ENCODE measurements at places on chromosomes 4 and X.

GRCh38 chr4:170413951-170414350 lies 324.2 kb upstream of the AADAT start:
- DNase-seq, result no peak

DNA sequence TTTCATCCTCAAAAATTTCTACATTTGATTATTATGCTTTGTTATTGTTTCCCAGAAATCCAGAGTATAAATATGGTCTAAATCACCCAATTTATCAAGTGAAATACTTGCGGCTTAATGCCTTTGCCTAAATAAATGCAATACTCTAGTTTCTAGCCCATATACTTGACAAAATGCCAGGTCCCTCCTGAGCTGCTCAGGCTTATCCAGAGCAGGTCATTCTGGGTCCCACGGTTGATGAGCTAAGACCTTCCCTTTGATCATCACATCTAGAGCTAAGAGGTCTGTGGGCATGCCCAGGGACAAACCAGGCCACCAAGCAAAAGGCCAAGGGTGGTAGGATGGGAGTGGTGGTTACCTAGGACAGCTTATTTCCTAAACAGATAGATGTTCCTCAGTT lies 180.1 kb downstream of the SMIM20 start:
- no peak for DNase-seq

- no peak for DNase-seq
These were observed 72.5 kb upstream of the GRXCR1 start for GRCh38 chr4:42819863-42820514.

GRCh38 chr4:113919611-113920010 lies 59.8 kb downstream of the ARSJ start:
- DNase-seq, result no peak

- DNase-seq, result no peak
These were observed 38.5 kb downstream of the AGA start for GRCh38 chr4:177403746-177404145.

DNA sequence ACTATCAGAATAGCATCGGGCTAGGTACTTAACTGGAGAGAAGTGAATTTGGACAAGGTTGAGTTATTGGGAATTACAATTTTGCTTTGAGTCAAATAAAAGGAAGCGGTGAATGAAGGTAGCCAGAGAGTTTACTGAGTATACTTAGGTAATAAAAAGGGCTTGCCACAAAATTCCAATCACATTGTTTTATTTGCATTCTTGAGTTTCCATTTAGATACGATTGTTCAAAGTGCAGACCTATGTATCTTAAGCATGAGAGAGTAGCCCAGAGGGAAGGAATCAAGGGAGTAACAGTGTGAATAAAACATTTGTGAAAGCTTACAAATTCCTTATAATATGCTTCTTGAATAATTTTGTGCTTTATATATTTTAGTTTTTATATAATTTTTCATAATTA lies 102.5 kb upstream of the NDST4 start:
- DNase-seq, result no peak

GRCh38 chrX:100747090-100747489 lies 15.2 kb upstream of the SYTL4 start:
- no peak for DNase-seq

DNA sequence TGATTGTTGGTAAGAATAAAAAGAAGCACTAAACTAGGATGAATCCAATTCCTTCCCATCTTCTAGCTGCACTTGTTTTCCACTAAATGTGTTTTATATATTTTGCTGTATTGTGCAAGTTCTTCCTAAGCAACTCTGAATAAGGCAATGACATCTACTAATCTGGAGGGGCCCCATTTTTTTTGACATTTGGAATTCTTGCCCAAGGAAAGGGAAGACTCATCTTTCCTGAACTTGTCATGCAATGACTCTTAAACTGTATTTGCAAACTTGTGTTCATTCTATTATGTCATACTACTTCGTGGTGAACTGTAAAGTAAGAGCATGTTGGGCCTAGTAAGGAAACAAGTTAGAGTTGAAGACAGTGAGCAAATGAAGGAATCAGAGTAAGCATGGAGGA lies 45.9 kb downstream of the FREM3 start:
- DNase-seq, result no peak

- no peak for DNase-seq
These were observed 37.4 kb downstream of the ADGRA3 start for GRCh38 chr4:22478426-22478825.

- DNase-seq, result no peak
These were observed 88.0 kb upstream of the SLITRK2 start for GRCh38 chrX:145729635-145730034.

GRCh38 chr4:10781805-10782204 lies 97.2 kb upstream of the CLNK start:
- DNase-seq, result no peak

DNA sequence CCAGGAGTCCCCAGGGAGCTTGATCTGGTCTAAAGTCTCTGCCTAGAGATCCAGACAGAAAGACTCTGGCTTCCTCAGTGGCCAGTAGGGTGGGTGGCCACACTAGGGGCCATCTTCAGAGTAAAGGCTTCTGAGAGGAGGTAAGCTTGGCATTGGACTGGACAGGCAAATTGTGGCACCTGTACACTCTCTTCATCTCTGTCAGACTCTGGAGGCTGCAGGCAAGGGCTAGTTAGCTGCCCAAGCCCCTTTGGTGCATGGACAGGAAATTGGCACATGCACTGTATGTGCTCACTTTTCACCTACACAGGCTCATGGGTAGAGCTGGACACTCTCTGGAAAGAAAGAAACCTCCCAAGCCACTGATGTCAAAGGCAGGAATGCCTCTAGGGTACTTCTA lies 142.8 kb downstream of the PJA1 start:
- no peak for DNase-seq

- DNase-seq, result peak; percentile 42
These were observed 90.8 kb upstream of the NPFFR2 start for GRCh38 chr4:71941001-71941400.

- no peak for DNase-seq
These were observed 49.5 kb downstream of the ATXN3L start for GRCh38 chrX:13270360-13270759.

DNA sequence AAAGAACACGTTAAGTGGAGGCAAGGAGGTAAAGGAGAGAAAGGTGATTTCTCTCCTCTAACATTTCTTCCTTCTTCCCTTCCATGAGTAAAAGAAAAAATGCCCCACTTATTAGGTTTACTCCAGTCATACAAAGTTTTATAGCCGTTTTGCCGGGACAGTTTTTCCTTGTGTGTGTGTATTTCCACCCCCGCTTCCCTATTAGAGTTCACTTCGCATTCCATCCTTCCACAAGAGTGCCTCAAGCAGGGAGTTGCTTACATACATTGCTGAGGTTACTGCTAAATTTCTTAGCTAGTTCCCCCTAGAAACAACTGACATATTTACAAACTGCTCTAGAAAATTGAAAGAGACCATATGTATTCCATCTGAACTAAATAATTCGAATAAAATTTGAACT lies 45.2 kb upstream of the BMP15 start:
- no peak for DNase-seq

- DNase-seq, result peak; percentile 72
These were observed 82.8 kb downstream of the CPZ start for GRCh38 chr4:8675383-8675782.

Measured in NT2/D1 (cell line).